ENCODE measurements at places on chromosomes 1 and 21.
A peak's percentile ranks its signal among the peaks of the same experiment; 100 is the strongest.

DNA sequence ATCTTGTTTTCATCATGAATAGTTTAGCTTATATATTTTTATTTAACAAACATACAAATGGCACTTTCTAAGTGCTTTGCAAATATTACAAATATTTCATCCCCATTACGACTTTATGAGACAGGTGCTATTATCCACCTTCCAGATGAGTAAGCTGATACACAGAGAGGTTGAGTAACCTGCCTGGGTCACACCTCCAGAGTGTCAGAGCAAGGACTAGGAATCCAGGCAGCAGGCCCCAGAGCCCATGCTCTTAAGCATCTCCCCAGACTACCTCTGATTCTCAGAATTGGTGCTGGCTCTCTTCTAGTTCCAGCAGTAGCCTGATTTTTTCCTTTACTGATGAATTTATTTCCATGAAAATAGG lies 40.0 kb downstream of the EPHB2 start:
- no peak for DNase-seq

DNA sequence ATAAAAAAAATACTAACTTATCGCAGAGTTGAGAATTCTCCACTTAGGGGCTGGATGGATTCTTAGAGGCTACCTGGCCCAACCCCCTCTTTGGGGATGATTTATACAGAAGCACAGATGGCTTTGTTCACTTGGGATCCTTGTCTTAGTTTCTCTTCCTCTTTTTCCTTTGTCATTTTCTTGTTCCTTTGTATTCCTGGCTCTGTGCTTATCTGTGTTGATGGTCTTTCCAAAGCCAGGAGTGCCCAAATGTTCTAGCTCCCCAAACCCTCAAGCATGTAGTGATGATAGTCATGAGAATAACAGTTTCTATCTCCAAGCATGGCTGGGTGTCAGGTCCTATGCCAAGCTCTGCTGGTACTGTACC lies 27.4 kb downstream of the EPHB2 start:
- no peak for DNase-seq

DNA sequence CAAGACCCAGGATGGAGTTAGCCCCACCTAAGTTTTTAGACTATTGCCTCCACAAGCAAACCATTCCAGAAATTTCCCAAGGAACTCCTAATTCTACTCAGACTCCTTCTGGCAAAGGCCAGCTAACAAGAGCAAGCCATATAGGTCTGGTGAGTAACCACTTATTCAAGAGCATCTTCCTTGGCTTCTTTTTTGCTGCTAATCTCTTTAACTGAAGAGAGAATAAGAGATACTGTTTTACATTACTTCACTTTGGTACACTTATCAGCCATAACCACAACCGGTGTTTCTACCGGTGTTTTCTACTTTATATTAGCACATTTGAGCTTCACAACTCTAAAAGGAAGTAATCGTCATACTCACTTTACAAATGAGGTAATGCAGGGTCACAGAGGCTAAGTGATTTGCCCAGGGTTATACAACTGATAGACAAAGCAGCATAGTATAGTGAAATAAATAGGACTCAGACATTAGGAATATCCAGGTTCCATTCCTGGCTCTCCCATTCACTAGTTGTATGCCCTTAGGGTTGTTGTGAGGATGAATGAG lies 1.7 kb upstream of the EPS15 start:
- no peak for DNase-seq

GRCh38 chr21:27129215-27129614 lies 162.3 kb upstream of the ADAMTS5 start:
- no peak for DNase-seq

DNA sequence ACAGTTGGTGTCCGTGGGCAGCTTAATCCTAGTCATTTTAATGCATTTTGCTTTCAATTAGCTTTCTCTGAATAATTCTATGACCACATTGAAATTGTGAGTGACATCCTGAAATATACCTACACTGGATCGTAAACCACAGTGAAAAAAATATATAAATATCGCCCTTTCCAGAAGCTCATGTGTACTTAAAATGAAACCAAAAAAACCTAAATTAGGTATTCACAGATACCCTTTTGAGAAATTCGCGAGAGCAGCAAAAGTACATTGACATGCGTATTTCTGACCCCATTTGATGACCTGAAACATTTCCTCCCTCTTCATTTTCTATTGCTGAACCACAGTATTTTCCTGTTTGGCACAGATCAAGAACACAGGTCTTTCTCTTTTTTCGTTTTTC lies 253.8 kb downstream of the LTN1 start:
- no peak for DNase-seq

- no peak for DNase-seq
These were observed 1208.7 kb downstream of the BRINP3 start for GRCh38 chr1:189269011-189269410.

- DNase-seq: no peak
These were observed 213.9 kb downstream of the DSCAM start for GRCh38 chr21:40633048-40633447.

DNA sequence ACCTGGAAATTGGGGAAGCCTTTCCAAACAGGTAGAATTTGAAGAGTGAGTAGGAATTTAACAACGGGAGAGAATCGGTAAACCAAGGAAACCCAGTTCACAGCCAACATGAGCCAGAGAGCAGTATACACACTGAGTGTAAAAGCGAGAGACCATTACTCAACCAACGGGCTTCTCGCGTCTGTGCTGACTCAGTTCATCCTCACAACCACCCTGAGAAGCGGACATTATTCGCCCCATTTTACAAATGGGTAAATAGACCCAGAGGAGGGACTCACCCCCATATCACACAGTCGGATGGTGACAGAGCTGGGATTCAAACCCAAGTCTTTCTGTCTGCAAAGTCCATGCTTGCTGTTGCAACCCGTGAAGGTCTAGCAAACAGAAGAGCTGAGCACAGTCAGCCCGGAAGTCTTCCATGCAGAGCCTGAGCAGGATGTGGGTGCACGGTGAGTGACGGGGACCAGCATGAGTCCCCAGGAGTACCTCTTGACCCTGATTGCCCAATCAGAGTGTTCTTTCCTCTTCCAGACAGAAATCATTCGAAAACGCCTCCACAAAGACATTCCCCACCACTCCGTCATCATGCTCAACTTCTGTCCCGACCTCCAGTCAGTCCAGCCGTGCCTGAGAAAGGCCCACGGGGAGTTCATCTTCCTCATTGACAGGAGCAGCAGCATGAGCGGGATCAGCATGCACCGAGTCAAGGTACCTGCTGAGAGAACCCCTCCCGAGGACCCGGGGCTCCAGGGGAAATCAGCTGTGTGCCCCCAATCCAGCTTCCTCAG lies 32.3 kb downstream of the VWA5B1 start:
- DNase-seq: no peak

DNA sequence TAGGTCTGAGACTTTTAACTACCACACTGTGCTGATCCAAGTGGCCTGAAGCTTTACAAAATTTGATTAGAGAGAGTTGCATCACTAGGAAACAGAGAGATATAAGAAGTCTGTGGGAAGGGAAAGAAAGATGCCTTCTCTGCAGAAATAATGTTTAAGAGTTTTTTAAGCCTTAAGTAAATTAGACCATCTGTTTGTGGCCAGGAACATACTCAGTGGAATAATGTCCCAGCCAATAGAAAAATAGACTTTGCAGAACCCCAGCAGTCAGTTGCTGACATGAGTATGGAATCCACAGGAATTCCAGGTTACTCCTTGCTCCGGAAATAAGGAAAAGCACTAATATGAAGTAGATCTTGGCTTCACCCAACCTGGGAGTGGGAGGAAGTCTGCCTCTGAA lies 144.8 kb downstream of the ST6GALNAC5 start:
- DNase-seq: no peak

DNA sequence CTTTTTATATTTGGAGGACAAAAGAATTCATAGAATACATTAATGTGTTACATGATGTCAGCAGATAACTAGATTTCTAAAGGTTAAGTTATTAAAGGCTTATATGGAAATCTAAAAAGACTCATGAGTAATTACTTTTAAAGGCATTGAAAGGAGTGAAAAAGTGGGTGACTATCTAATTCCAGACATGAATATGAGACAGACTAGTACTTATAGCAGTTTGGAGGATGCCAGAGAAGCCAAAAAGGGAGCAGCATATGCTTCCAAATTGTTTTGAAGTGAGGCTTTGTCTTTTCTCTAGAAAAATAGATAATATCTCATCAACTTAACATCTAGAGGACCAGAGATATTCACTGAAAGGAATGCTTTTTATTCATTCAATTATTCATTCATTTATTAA lies 275.5 kb upstream of the CACYBP start:
- DNase-seq: no peak

DNA sequence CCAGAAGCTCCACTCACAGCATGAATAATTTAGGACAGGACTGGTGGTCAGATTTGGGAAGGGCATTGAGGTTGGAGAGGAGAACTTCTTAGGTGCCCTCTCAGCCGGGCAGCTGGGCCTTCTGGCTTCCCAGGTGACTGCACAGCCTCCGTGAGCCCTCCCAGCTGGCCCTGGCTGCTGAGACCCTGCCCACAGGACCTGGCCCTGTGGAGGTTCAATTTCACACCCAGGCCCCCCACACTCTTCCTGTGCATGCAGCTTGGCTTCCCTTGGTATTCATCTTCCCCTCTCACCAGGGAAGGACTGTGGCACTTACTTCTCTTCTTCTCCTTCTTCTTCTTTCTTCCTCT lies 50.6 kb downstream of the NDUFS5 start:
- no peak for DNase-seq

DNA sequence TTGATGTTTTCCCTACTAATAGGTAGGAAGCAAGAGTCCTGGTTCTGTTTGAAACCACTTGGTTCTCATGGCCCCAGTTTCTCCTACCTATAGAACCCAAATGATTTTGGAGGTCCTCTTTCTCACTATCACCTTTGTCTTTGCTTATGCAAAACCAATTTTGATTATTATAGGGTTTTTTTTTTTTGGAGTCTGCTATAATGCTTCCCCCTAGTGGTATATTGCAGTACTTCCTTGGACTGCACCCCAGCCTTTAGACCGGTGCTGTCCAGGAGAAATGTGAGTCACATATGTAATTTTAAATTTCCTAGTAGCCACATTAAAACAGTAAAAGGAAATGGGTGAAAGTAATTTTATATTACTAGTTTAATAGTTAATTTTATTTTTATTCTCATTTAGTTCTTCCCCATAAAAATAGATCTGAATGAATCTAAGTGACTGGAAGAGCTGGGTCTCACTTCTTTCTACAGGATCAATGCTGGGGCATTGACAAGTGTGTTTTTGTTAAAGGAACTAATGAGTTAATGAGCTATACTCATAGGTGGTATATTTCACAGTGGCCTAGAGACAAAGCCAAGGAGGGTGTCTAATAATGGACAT lies 10.6 kb downstream of the FCMR start:
- DNase-seq: peak; percentile 7

DNA sequence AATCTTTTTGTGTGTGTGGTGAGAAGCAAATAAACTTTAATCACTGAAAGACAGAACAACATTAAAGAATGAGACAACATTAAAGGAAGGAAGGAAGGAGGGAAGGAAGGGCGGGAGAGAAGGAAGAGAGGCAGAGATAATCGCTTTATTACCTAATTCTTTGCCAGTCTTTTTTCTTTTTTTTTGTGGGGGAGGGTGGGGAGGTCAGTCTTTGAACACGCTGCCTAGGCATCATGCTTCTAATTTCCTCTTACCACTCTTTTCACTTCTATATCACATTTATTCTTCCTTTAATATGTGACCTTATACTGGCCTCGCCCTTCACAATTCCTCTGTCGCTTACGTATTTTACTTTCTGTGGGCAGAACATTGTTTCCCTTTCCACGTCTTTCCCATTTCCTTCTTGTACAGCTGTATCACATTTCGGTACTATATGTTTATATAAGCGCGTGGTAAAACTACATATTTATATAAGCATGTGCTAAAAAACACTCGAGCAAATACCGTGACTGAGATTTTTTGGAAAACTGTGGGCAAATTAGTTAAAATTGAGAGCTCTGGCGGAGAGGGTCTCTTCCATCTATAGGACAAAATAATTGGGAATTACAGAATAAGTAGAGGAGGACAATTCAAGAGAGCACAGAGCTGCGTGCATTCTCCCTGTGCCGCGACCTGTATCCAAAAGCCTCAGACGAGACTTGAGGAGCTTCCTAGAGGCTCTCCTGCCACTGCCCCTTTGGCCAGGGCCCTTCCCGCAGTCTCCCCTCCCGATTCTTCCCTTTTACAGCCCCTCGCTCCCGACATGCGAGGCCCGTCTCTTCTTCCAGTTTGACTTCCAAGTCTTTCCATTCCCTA lies 823 bp upstream of the PRKAA2 start:
- no peak for DNase-seq

- no peak for DNase-seq
These were observed 4.8 kb downstream of the KCNA2 start for GRCh38 chr1:110601332-110601731.

GRCh38 chr1:234111458-234112142 lies 207.1 kb downstream of the SLC35F3 start:
- no peak for DNase-seq

GRCh38 chr1:64476251-64476952 lies 6.5 kb downstream of the CACHD1 start:
- no peak for DNase-seq

DNA sequence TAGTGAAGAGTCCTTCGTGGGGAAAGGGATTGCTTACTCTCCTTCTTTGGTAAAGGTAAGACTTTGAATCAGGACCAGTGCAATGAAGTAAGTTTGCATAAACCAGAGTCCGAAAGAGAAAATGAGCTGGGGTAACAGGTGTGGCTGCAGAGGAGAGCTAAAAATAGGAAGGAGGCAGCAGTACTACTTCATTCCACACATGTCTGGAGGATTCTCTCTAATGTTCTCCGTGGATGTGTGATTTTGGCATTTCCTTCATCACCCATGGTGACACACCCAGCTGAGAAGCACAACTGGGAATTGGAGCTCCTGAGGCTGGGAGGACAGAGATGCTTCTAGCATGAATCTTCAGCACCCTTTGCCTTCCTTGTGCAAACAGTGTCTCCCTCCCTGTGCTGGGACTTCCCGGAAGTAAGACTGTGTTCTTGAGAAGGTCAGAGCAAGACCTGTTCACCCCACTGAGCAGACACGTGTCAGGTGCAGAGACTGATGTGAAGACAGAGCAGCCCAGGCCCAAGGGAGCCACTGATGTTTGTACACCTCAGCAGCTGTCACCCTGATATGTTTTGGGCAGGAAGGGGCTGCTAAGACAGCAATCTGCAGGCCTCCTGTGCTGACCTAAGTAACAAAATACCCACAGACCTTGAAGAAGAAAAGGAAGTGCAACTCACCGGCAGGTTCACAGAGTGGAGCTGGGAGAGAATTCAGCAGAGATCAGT lies 13.3 kb downstream of the FCRL1 start:
- no peak for DNase-seq

Data from NCI-H2081 treated with DMSO at 0.1 percent for 48 hours (cell line).